Stimulated activated CD8-positive, alpha-beta memory T cell treated with anti-CD3 and anti-CD28 coated beads, Interleukin-4, amount 100 ng/mL, for 4 hours (primary cell): ENCODE measurements at places on chromosomes 7 and 10.

GRCh38 chr10:94997741-94998174 is 59.3 kb downstream of the CYP2C9 start:
- no peak for DNase-seq

GRCh38 chr10:118537623-118538022 is 57.8 kb downstream of the PRLHR start:
- DNase-seq = no peak

- DNase-seq = no peak
Observed at GRCh38 chr7:34762764-34763163, 104.7 kb downstream of the NPSR1 start.

DNA sequence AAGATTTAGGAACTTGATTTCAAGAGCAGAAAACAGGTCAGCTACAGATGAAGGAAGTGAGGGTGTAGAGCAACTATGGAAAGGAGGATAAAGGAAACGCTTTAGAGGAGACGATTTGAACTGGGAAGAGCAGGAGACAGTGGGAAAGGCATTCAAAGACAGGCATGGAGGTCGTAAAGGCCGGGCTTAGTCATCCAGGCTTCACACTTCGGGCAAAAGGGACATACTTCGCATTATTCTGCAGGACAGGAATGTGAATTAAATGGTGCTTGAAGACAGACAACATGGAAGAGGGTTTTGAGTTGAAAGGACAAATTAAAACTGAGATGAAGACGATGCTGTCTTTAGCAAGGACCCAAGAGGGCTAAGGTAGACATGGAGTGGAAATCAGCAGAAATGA is 8.1 kb downstream of the FAM171A1 start:
- no peak for DNase-seq

DNA sequence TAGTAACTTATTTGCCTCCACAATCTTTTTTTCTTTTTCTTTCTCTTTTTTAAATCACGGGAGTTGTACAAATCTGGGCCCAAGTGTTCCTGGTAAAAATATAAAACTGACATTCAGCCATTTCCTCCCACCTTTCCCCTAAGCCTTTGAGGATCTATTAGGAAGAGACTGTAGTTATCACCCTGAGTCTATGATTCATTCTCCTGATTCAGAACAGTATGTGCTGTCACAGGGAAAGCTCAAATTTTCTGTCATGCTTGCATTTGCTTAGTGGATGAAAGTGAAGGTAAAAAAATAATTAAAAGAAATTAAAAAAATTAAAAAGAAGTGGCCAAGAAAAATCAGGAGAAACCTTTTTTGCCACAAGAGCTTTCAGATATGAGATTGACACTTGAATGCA is 71.7 kb downstream of the KIF20B start:
- DNase-seq = no peak

GRCh38 chr10:17943033-17943745 is 8.5 kb upstream of the SLC39A12 start:
- no peak for DNase-seq
